ENCODE measurements at places on chromosomes 2 and 18.
A peak's percentile ranks its signal among the peaks of the same experiment; 100 is the strongest.

GRCh38 chr18:45413180-45413836 is 202.0 kb upstream of the SLC14A2 start:
- no peak for DNase-seq

GRCh38 chr18:80253871-80254492 is 6.7 kb upstream of the PARD6G start:
- DNase-seq: no peak

DNA sequence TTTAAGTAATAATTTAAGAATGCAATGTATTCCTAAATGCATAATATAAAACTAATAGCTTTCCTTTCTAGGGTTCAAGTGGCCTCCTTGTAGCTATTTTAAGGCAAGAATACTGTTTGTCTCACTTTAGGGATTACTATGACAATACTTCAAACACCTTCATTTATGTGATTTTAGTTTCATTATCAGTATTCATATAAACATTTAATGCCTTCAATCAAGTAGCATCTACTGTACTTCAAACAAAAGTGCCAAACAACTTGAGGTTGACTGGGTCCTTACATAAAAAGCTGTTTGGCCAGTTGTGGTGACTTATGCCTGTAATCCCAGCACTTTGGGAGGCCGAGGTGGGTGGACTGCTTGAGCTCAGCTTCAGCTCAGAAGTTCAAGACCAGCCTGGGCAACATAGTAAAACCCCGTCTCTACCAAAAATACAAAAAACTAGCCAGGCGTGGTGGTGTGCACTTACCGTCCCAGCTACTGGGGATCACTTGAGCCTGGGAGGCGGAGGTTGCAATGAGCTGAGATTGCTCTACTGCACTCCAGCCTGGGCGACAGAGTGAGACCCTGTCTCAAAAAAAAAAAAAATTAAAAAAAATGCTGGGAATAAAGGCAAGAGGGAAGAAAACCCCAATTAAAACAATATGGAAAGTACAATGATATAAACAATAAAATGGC is 9.3 kb downstream of the MEX3C start:
- no peak for DNase-seq

DNA sequence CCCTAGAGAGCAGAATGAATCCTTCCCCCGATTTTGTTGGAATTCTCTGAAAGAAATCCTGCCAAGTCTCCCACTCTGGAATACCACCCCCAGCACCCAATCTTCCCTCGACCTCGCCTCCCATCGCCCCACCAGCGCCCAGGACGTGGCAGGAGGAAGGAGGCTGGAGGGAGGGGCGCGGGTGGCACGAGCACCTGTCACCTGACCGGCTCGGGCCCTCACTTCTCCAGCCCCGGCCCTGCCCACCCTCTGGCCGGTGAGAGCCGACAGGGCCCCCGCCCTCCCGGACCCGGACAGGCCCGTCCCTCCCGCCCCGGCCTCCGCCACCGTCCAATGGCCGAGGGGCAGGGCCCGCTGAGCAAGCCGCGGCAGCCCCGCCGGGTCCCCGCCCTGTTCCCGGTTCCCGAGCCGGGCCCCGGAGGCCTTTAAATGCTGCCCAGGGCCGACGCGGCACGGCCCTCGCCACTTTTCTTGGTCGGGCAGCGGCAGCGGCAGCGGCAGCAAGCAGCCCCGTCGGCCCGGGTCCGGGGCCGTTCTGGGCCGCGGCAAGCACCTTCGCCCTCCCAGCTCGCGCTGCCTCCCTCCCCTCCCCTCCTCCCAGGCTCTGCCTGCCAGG is at the start of gene LGALSL:
LGALSL (plus strand) TSS at position 393 of the 616 bp plus-strand sequence. CDS start 384 bp downstream, outside the sequence.
- DNase-seq: peak; percentile 35

GRCh38 chr2:85953476-85953875 is 64.7 kb upstream of the ST3GAL5 start:
- DNase-seq: no peak

DNA sequence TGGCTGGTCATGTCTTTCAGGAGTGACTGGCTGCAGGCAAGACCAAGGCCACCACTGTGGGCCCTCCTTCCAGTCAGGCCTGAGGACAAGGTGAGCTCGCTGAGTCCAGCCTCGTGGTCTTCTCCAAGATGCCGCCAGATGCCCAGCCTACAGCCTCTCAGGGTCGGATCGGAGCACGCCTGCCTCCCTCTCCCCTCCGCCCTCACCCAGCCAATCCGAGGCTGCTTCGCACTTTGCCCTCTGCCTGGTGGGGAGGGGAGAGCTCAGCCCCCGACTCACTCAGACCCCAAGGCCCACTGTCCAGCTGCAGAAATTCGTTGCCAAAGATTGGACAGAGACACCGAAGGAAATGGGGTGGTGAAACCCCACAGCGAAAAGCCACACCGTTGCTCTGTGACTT is 33.1 kb downstream of the ATOH8 start:
- no peak for DNase-seq

DNA sequence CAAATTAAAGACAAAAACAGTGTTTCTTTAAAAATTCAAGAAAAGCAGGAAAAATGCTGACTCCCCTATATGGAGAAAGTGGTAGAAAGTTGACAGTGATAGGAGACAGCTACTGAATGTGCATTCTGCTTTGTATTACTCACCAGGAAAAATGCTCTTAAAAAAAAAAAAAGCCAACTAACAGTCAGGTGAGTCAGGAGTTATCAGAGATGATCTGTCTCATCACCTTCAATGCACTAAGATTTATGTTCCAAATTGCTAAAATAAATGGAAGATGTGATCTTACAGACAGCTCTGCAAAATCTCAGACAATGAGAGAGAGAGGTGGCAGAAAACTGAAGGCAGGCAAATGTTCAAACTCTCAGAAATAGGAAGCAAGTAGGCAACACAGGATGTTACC is 47.6 kb upstream of the ZNF521 start:
- no peak for DNase-seq

DNA sequence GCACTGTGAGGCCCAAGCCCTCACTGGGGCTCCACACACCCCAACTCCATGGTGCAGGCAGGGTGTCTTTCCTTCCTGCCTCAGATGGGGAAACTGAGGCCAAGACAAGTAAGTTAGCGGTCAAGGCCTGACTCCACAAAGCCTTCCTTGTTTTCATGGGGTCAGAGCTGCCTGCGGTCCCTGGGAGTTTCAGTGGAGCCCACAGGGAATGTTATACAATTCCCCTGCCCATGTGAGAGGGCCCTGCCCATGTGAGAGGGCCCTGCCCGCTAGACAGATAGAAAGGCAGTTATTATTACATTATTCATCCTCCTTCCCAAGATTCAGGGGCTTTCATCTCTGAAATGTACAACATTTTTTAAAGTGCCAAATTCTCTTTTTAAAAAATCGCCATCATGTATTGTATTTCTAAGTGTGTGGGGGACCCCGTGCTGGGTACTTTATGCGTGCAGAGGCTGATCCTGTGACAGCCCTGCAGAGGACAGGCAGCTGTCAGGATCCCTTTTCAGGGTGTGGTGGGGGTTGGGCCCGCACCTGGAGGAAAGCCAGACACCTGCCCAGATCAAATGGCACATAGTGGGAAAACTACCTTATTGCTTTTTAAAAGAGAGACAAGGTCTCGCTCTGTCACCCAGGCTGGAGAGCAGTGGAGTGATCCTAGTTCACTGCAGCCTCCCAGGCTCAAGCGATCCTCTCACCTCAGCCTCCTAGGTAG is 23.4 kb downstream of the FBLN7 start:
- DNase-seq: no peak

DNA sequence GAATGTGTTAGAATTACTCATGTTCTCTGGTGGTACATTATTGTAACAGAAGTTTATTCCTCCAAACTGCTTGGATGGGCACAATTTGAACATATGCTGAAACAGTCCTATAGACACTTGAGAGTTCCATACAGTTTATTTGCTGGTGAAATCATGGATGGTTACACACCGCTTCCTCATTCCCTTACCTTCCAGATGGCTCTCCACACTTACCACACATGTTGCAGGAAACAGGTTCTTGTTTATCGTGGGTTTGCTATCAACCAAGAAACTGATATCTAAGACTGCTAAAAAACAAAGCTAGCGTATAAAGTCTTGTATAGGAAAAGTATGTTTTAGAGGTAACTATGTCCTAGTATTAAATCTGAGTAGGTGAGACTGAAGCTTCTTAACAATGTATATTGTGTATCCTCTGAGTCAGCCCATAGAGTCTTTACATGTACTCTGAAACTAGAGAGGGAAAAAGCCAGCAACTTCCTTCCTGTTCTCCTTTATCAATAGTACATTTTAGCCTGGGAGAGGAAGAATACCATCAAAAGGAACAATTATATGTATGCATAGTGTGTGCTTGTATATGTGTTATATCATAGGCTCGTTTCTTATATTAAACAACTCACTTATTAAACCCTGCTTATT is 313.1 kb downstream of the PLCL1 start:
- DNase-seq: no peak

DNA sequence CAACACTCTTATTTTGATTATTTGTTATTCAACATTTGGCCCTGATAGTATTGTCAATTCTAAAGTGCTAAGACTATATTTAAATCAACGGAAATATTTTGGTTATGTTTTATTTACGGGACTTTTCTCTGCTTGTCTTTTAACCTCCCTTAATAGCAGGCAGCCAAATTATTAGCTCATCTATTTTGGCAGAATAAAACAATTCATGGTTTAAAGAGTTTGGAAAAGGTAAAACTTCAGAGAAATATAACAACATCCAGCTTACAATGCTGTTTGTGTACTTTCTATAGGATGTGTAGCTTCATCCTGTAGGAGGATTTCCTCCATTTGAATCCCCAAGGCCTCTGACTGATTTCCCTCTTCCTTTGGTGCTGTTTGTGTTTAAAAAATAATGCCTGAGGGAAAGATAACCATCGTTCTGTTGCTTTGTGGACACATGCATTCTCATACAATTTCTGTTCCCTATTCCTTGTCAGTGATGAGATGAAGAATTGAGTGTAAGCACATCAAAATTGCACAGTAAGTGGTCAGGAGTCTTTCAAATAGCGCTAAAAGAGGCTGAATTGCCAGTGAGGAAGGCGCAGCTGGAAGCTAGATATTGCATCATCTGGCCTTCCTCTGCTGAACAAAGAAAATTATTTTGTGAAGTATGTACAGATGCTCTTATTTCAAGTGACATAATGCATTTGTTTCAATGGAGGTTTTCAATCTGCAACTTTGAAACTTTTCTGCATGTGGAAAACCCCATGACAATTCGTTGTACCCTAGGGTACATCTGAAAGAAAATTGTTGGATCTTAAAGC is 80.3 kb downstream of the CD28 start:
- DNase-seq: no peak

GRCh38 chr2:222013889-222014288 is 284.9 kb downstream of the PAX3 start:
- no peak for DNase-seq

GRCh38 chr2:71936076-71937030 is 211.3 kb downstream of the CYP26B1 start:
- no peak for DNase-seq

- no peak for DNase-seq
Measured at GRCh38 chr18:3294435-3295080, 32.6 kb downstream of the MYL12B start.

GRCh38 chr2:141957827-141958450 is 172.9 kb downstream of the LRP1B start:
- no peak for DNase-seq

- DNase-seq: no peak
Measured at GRCh38 chr2:186757009-186757408, 63.1 kb downstream of the FAM171B start.

GRCh38 chr18:77329651-77330050 is 80.0 kb downstream of the GALR1 start:
- no peak for DNase-seq

DNA sequence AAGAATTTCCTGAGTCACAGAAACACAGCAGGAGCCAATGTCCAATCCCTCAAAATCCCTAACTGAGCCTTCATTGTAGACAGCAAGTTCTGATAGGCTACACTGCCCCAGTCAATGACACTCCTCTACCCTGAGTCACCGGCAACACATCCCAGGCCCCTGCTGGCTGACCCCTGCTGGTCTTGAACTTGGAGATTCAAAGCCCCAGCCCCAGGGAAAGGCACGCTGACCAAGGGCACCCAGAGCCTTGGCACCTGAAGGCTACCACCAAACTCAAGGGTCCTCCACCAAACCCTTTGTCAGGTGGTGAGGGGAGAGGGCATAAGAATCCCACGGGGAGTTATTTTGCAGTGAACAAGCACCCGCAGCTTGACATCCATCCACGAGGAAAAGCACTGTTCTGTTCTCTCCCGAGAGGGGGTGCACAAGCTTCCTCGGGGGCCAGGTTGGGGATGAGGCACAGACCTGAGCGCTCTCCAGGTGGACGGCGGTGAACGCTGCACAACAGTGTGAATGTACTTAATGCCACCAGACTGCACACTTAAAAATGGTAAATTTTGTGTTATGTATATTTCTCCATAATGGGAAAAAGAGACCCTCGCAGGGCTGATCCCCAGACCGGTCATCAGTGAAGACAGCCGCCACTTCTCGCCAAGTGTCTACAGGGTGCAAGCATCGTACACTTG is 46.9 kb downstream of the TFCP2L1 start:
- DNase-seq: no peak

GRCh38 chr18:4802296-4802695 is 347.2 kb upstream of the DLGAP1 start:
- no peak for DNase-seq

DNA sequence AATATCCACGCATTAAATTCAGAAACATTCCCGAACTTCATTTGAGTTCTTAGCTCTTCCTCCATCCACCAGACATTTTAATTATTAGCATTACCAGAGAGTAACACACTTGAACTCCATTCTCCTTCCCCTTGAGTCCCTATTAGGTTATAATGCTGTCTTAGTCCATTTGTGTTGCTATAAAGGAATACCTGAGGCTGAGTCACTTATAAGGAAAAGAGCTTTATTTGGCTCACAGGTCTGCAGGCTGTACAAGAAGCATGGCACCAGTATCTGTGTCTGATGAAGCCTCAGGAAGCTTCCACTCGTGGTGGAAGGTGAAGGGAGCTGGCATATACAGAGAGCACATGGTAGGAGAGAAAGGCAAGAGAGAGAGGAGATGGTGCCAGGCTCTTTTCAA is 25.4 kb downstream of the TBC1D8 start:
- no peak for DNase-seq

DNA sequence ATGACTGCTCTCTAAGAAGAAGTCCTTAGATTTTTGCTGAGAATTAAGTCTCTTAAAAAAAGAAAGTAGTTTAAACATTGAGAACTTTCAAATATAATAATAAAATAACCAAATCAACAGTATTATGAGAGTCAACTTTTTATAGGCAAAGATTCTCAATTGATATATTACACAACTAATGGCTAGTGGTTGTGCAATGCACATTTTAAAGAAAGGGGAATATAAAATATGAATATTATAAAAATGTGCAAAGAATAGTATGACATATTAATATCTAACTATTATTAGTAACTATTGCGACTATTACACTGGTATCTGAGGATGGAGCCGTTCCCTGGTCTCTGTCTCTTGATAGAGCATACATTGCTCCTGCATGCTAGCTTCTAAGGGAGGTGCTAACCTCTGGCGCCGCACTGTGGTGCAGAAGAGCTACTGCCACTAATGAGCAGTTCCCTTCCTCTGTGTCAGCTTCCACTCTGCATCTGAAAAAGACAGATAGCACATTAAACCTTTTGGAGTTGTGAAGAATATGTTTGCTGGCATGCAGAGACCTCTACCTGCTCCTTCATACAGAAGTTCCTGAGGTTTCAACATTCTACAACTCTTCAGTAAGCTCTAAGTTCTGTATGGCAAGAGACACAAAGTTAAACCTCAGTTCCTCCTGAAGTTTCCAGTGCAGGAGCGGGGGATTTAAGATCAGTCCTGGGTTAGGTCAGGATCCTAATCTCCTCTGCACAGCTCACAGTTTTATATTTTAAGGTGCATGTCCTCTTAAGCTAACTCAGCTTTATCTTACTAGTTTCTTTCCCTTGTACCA is 3.5 kb upstream of the SLC9A2 start:
- DNase-seq: peak; percentile 55
